Kidney epithelial cell (primary cell): ENCODE measurements at places on chromosomes 16 and 17.
A peak's percentile ranks its signal among the peaks of the same experiment; 100 is the strongest.

DNA sequence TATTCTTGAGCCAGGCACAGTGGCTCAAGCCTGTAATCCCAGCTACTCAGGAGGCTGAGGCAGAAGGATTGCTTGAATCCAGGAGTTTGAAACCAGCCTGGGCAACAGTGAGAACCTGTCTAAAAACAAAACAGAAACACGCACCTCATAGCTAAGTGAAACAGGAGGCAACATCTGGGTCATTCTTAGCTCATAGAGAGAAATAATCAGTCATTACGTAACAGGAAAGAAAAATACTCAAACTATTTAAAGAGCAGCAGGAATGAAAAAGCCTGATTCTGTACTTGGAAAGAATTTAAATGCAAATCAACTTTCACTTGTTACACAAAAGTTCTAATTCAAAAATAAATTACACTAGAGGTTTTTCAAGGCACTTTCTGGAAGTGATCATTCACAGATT is 17.2 kb downstream of the CHCT1 start:
- no peak for DNase-seq

GRCh38 chr17:82789051-82789592 is 37.3 kb downstream of the TBCD start:
- DNase-seq, result no peak

DNA sequence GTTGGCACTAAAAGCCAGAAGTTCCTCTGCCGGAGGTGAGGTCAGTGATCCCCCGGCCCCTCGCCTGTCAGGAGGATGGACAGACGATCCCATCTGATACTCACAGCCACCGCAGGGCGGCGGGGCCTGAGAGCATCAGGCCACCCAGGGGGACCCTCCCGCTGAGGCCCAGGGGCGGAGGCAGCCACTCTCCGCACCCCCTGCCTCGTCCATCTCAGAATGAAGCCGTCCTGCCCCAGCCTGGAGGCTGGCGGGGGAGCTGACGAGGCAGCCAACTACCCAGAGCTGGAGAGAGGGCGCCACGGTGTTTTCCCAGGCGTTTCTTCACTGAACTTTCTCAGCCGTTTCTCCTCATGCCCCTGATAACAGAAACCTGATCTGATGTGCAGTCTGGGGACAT is 22.6 kb downstream of the TPSD1 start:
- DNase-seq, result no peak

DNA sequence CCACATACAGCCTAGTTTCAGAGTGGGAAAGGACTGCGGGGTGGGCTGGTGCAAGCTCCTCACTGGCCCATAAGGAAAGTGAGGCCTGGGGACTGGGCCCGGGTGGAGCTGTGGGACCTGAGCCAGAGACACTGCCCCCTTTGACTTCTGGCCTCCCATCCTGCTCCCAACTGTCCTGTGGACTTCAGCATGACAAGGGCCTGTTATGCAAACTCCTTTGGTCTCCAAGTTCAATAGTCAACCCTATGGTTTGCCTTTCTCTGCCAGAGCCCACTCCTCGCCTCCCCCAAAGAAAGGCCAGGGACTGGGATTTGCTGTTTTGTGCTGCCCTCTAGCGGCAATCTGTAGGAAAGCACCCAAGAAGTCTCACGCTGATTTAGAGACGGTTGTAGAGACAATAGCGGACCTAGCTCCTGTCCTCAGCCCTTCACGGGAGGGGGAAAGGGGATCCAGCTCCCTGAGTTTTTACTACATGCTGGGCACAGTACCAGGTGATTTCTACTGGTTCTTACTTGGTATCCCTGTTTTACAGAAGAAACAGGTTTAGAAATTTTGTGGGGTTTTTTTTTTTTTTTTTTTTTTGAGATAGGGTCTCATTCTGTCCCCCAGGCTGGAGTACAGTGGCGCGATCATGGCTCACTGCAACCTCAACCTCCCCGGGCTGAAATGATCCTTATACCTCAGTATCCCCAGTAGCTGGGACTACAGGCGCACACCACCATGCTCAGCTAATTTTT is 1.2 kb upstream of the TLCD3B start:
- DNase-seq, result peak; percentile 21

- no peak for DNase-seq
Observed at GRCh38 chr16:8776129-8776584, 21.3 kb downstream of the TMEM186 start.

GRCh38 chr16:60123392-60124023 is 1389.4 kb upstream of the GOT2 start:
- DNase-seq, result no peak

- DNase-seq, result no peak
Observed at GRCh38 chr16:64196444-64196843, 925.4 kb downstream of the CDH11 start.

DNA sequence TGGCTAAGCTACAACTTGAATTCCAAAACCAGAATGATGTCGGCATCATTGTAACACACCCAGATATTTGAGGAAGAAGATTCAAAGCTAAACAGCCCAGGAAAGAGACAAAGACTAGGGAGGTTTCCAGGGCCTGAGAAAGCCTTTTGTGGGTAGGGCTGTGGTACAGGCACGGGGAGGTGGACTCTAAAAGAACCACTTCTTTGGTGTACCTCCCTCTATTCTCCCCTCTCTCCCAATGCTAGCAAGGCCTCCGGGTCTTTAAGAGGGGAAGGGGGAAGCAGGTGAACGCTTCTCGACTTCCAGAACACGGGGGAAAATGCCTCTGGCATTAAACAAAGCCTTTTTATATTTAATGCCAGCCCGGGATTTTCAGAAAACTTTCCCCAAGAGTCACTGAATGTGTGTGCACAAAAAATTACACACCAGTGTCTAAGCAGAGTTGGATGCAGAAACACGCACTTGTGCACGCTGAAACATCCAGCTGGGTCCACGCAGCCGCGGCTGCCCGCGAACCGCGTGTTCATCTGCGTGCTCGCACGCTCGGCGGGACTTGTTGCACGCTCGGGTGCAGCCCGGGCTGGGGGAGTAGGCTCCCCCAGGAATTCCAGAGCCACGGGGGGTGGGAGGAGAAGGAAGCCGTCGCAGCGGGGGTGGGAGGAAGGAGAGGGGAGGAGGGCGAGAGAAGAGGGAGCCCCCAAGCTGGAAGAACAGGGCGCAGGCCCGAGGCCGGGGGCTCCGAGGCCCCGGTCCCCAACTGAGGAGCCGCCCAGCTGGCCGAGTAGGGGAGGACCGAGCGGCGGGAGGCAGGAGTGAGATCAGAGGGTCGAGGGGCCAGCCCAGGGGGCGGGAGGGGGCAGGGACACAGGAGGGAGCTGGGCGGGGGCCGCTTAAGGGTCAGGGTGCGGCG is 20.1 kb upstream of the ZNF423 start:
- no peak for DNase-seq

GRCh38 chr16:79970551-79971236 is 370.2 kb upstream of the MAF start:
- no peak for DNase-seq

- DNase-seq, result no peak
Observed at GRCh38 chr17:82031885-82032627, 578 bp downstream of the RAC3 start.

- no peak for DNase-seq
Observed at GRCh38 chr16:9012848-9013507, 49.3 kb upstream of the USP7 start.

DNA sequence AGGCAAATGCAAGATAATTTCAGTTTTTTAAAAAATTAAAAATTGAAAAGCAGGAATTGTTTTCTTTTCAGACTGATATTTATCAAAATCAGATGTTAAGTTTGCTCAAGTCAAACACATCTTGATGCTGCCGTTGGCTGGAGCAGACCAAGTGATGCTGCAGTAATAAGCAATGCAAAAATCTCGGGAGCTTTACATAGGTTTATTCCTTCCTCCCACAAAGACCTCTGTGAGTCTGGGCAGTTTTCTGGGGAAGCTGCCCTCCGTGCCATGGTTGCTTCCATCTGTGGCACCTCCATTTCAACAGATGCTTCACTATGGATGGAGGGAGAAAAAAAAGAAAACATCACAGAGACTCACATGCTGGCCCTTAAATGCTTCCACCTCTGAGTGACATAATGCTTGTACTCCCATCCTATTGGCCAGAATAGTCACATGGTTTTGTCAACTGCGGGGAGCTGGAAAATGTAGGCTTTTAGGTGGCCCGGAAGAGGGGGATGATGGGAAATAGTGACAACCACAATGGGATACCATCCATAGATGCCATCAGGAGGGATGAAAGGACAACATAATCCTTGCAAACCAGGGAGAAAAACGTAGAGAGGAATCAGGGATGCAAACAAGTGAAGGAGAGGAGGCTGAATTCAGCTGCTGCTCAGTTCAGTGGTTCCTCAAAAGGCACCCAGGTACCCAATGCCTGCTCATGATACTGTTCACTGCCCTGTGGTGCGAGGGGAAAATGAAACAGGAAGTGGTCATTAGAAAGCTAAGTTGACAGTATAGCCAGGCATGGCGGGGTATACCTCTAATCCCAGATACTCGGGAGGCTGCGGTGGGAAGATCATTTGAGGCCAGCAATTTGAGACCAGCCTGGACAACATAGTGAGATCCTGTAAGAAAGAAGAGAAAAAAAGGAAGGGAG is 13.5 kb upstream of the ERCC4 start:
- no peak for DNase-seq

GRCh38 chr16:30837904-30838303 is 50.9 kb upstream of the ZNF629 start:
- no peak for DNase-seq

GRCh38 chr16:53878216-53878615 is 174.3 kb downstream of the FTO start:
- no peak for DNase-seq

GRCh38 chr16:11560701-11561453 is 25.8 kb downstream of the LITAF start:
- no peak for DNase-seq

DNA sequence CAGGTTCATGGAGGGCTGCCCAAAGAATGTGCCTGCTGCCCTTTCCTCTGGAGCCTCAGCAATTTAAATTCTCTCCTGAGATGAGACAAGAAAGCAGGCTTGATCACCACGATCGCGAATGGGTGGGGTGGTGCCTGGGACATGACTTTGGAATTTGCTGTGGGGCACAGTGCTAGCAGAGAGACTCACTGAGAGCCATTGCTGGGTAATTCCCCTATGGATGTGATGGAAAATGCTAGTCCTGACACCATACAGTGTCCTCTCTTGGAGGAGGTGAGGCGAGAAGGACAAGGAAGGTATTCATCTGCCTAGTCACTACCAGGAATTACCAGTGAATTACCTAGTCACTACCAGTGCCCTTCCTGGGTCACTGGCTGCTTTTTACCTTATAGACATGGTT is 15.5 kb downstream of the FAM20A start:
- DNase-seq, result no peak

- DNase-seq, result no peak
Observed at GRCh38 chr17:59387351-59388068, 56.1 kb downstream of the YPEL2 start.

- peak; percentile 60 for DNase-seq
Observed at GRCh38 chr17:65183736-65184135, 46.6 kb downstream of the RGS9 start.

- no peak for DNase-seq
Observed at GRCh38 chr16:30063278-30063892, 2.2 kb upstream of the ALDOA start.

- DNase-seq, result no peak
Observed at GRCh38 chr16:80277182-80277581, 263.6 kb upstream of the DYNLRB2 start.

- no peak for DNase-seq
Observed at GRCh38 chr17:36889770-36890349, 47.4 kb upstream of the LHX1 start.

DNA sequence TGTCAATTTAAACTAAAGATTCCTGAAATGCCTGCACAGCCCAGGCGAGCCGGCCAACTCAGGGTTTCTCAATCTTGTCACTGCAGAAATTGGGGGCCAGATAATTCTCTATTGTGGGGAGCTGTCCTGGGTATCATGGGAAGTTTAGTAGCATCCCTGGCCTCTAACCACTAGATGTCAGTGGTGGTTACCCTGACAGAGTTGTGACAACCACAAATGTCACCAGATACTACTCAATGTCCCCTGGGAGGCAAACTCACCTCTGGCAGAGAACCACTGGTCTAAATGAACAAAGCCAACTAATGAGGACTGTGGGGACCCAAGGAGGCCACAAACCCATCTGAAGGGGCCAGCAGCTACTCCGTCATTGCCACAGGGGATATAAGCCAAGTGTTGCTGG is 90.9 kb downstream of the MYH11 start:
- no peak for DNase-seq
